Stimulated activated CD4-positive, alpha-beta T cell treated with anti-CD3 and anti-CD28 coated beads, Interleukin-2, amount 100 ng/mL, for 48 hours (primary cell): ENCODE measurements at places on chromosomes 3 and 15.

- DNase-seq = no peak
These were observed 112.9 kb downstream of the ULK4 start for GRCh38 chr3:41848753-41849574.

DNA sequence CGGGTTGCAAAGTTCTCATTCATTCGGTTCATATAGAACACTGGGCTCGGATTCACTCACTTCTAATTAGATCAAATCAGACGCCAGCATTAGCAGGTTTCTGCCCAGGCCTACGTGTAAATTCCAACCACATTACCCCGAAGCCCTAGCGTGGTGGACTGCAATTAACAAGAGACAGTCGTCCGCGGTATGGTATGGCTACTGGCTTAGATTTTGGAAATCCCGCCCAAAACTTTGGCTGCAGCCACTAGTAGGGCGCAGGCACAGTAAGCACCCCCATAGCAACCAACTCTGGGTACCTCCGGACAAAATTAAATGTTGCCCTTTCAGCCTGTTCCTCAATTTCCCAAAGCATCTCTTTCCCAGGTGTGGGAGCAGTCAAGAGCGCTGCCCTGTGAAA is 771 bp downstream of the RARRES1 start:
- DNase-seq = no peak

DNA sequence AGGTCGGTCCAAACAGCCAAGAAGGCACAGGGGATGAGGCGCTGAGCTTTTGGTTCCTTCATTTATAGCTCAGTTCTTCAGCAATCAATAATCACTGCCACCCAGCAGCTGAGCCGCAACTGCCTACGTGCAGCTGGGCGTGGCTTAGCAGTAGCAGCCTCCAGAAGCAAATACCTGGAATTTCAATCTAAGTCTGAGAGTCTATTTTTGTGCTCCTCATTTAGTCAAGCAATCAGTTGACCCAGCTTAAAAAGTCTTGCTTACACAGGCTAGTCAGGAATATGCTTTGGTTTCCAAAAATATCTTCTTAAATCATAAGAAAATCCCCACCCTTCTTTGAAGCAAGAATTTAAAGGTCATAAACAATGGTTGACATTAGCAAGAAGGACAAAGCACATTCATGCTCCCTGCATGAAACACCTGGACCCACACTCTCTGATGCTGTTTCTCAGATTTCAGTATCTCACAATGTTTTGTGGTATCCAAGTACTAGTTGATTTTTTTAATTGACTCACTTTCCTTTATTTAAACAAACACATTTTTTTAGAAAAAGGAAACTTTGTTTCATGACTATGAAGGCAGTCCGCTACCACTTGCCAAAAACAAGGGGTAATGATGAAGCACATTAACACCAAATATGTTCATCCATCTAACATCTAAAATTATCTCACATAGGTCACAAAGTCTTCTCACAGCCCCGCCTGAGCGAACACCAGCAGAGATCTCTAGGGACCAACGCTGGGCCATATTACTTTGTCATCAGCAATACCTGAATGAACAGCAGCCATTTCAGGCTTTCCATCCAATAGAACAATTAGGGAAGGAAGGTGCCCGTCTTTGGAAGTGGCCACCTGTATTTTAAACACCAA is 106.1 kb downstream of the OXNAD1 start:
- no peak for DNase-seq

GRCh38 chr3:54841471-54841870 is 86.4 kb downstream of the LRTM1 start:
- DNase-seq = no peak

GRCh38 chr3:151926956-151927355 is 53.5 kb downstream of the SUCNR1 start:
- DNase-seq = no peak

- DNase-seq = no peak
These were observed 77.6 kb upstream of the RAP2B start for GRCh38 chr3:153084431-153084830.

- no peak for DNase-seq
These were observed 211.4 kb upstream of the MANF start for GRCh38 chr3:51173518-51174271.

DNA sequence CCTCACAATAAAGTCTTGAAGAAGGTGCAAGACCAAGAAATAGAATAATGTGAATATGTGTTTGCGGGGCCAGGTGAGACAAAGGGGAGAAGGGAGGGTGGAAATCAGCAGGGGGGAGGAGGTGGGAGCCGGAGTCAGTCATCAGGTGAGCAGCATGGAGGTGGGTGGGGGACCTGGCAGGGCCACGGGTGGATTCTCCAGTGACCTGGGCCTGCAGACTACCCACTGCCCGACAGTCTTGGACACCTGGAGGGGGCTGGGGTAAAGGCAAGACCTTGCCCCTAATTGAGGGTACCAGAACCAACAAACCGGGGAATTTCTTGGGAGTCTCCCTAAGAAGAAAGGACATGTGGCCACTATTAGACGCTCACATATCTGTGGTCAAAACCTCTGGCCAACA is 95.8 kb downstream of the CHSY1 start:
- DNase-seq = no peak

DNA sequence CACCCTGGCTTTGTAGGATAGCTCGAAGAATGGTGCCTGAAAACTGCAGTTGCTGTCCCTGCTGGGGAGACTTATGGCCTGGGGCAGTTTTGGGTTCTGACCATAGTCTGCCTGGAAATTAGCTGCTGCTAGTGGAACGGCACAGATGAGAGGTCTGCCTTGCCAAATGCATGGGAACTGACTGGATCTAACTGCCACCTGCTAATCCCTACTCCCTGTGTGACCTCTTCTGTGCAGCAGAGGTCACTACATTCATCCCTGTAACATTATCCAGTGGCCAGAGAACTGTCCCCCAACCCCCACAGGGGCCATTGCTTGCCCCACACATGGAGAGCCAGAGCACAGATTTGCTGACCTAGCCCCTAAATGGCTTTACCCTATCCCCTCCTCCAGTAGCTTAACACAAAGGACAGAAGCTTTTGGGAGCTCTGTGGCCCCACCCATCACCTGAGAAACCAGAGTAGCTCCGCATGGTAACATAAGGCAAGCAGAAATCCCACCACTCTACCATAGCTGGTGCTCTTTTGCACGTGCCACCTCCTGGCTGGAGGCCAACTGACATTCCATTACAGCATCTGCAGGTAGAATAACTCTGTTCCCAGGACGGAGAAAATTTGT is 840.0 kb downstream of the EPHA3 start:
- no peak for DNase-seq

- no peak for DNase-seq
These were observed 74.1 kb upstream of the POMGNT2 start for GRCh38 chr3:43180027-43180426.

DNA sequence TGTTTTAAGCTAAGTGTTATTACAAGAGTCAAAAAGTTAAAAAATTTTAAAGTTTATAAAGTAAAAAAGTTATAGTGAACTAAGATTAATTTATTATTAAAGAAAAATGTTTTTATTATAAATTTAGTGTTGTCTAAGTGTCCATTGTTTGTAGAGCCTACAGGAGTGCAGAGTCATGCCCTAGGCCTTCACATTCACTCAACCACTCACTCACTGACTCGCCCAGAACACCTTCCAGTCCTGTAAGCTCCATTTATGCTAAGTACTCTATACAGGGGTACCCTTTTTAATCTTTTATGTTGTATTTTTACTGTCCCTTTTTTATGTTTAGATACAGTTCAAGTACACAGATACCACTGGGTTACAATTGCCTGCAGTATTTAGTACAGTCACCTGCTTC is 37.2 kb downstream of the EEFSEC start:
- no peak for DNase-seq

GRCh38 chr3:123119802-123120201 is 53.0 kb downstream of the PDIA5 start:
- DNase-seq = no peak

- DNase-seq = no peak
These were observed 80.3 kb upstream of the FLNB start for GRCh38 chr3:57927916-57928315.

DNA sequence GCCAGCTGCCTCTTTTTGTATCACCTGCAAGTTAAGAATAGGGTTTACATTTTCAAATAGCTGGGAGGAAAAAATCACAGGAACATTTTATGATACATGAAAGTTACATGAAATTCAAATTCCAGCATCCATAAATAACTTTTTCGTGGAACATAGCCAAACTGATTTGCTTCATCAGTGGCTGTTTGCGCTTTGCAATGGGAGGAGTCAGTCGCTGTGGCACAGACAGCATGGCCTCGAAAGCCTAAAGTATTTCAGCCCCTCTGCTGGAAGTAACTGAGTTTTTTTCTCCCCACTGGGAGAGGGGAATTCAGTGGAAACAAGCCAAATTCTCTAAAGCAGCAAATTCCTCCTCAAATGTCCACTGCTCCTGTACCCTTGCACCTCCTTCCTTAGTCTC is 271.9 kb downstream of the SUCLG2 start:
- DNase-seq = no peak
